GM03348 (cell line): ENCODE measurements at places on chromosomes 11 and 22.

GRCh38 chr22:22428222-22429098, 80.1 kb downstream of the ZNF280B start:
- no peak for DNase-seq

GRCh38 chr11:95419915-95420314, 188.9 kb upstream of the SESN3 start:
- peak; percentile 73 for DNase-seq

DNA sequence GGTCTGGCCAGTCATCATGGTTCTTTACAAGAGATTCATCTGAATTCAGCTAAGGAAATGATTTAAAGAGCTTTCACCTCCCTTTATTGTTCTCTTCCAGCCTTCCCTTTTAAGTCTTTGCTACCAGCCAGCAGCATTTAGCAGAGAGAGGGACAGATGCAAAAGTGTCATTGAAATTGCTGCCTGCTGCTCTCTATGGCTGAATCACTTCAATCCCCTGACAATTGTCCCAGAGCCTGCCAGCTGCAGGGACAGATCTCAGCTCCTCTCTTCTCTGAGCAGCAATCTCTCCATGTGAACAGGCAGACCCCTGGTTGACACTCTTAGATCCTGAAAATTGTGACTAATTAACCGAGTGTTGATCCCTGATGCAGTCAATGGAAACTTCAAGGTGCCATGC, 816.9 kb upstream of the CCDC90B start:
- no peak for DNase-seq

- DNase-seq: no peak
These were observed 5.5 kb downstream of the SEPTIN3 start for GRCh38 chr22:41974691-41975290.

DNA sequence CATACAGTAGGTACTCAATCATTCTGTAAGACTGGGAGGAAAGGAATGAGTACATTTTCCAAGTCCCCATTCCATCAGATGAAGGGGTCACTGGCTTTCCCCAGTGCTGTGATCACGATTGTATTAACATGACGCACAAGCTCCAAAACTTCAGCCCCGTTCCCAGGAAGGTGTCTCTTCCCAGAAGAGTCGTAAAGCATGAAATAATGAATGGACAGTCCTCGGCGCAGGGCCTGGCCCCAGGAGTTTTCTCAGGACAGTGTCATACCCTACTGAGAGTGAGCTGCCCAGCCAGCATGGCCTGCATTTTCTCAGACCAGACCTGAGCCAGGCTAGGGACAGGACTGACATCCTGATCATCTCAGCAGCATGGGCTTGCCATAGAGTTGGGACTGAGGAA, 80.7 kb downstream of the PARVA start:
- no peak for DNase-seq

- no peak for DNase-seq
These were observed 40.8 kb upstream of the TLCD5 start for GRCh38 chr11:120284272-120284671.

DNA sequence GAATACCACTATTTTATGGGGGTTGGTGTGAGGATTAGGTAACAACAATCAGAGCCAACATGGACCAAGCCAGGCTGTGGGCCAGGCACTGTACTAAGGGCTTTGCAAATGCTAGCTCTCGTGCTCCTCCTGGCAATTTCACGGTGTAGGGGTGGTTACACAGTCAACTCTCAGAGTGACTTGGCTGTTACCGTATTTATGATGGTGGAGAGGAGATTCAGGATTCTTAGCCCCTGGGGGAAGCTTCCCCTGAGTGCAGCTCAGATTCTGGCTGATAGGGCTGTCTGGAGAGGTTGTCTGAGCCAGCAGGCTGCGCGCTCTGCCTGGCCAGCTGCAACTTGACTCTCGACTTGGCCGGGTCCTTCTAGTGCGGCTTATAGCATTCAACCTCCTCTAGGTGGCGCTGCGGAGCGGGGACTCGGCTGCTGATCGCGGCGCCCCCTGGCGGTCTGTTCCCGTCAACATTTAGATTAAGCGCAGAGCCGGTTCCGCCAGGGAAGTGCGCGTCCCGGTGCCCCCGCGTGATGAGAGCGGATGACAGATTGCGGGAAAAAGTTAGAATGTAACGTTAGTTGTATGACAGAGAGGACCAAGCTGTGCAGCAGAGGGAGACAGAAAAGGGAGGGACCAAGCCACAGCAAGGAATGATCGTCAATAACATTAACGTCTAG, 4.5 kb upstream of the NCF4 start:
- peak; percentile 94 for DNase-seq

GRCh38 chr11:65646958-65647701, 9.2 kb downstream of the SIPA1 start:
- peak; percentile 44 for DNase-seq
